ENCODE measurements at places on chromosomes 13 and 19.

DNA sequence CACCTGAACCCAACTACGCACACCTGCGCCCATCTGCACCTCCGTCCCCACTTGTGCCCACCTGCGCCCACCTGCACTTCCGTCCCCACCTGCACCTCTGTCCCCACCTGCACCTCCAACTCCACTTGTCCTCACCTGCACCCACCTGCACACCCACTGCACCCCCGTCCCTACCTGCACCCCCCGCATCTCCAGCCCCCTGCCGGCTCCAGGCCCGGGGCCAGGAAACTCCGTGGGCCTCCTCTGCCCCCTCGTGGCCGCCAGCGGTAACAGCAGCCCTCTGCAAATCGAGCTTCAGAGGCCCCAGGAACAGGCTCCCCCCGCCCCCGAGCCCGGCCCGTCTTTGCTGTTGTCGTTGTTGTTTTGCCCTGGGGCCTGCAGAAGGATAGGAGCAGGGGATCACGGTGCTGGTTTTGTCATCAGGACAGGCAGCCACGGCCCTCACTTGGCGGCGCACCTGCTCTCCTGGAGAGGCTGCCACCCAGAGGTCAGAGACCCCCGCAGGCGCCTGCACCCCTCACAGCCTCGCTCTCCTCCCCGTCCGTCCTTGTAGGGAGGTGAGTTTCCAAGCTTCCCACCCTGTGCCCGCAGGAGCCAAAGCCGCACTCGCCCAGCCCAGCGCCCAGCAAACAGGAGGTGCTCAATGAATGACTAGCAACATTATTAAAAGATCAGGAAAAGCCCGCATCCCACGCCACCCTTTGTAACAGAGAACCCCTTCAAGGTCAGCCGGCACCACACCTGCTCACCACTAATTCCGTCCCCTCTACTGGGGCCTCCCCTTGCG is 65.4 kb downstream of the GNG7 start:
- no peak for DNase-seq

- peak; percentile 23 for DNase-seq
Measured at GRCh38 chr19:38204728-38205127, 19.3 kb downstream of the DPF1 start.

- DNase-seq, result no peak
Measured at GRCh38 chr19:18756896-18757295, 34.2 kb downstream of the COMP start.

DNA sequence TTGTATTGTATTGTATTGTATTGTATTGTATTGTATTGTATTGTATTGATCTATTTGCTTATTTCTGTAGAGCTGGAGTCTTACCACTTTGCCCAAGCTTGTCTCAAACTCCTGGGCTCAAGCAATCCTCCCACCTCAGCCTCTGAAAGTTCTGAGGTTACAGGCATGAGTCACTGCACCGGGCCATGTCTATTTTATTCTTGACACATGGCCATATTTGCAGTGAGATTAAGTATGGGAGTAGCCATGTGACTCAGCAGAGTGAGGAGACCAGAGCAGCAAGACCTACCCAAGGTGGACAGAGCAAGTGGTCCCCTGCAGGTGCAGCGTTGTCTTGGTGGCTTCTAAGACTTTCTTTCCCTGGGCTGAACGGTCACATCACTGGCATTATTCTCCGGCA is 49.1 kb upstream of the UBAC2 start:
- no peak for DNase-seq

DNA sequence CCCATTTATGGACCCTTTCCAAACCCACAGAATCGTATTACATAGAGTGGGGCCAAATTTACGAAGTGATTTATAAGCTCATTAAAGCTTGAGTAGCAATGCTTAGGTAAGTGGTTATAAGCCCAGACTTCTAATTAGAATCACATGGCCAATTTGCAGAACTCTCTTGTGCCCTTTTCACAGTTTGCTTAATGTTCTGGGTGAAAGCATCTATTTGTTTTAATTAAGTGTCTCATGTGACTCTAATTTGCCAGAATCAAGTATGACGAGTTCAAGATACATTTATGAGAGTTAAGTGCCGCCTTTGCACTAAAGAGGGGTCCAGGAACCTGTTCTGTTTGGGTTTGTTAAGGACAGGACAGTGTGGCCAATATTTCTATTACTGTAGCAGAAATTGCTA is 46.0 kb upstream of the ZNF681 start:
- peak; percentile 76 for DNase-seq

GRCh38 chr19:40702337-40703012 is 12.0 kb upstream of the NUMBL start:
- no peak for DNase-seq

- no peak for DNase-seq
Measured at GRCh38 chr19:19423322-19423721, 17.8 kb downstream of the GATAD2A start.

DNA sequence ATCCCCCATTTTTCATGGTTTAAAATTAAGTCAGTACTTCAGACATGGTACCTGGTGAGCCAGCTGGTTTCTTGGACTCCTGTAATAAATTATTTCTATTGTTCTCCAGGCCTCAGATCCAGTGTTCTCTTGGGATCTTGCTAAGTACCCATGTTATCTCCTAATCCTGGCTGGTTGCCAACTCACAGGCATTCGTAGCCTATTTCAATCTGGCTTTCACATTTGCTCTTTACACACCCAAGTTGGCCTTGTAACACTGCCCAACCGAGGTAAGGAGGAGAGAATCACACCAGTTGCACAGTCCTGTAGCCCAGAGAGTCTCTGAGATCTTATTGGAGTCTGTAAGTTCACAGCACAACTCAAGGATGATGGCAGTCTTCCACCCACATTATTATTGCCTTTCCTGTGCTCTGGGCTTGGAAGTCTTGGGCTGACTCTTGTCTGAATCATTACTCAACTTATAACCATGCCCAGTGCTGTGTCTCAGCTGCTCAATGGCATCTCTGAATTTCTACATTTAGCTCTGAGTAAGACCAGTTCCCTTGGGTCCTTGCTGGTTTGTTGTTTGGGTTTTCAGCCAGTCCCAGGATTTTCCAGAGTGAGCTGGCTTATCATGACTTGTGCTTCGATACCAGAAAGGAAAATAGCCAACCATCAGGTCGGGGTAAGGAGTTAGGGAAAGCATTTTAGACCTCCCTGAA is 76.6 kb upstream of the KLF12 start:
- no peak for DNase-seq

DNA sequence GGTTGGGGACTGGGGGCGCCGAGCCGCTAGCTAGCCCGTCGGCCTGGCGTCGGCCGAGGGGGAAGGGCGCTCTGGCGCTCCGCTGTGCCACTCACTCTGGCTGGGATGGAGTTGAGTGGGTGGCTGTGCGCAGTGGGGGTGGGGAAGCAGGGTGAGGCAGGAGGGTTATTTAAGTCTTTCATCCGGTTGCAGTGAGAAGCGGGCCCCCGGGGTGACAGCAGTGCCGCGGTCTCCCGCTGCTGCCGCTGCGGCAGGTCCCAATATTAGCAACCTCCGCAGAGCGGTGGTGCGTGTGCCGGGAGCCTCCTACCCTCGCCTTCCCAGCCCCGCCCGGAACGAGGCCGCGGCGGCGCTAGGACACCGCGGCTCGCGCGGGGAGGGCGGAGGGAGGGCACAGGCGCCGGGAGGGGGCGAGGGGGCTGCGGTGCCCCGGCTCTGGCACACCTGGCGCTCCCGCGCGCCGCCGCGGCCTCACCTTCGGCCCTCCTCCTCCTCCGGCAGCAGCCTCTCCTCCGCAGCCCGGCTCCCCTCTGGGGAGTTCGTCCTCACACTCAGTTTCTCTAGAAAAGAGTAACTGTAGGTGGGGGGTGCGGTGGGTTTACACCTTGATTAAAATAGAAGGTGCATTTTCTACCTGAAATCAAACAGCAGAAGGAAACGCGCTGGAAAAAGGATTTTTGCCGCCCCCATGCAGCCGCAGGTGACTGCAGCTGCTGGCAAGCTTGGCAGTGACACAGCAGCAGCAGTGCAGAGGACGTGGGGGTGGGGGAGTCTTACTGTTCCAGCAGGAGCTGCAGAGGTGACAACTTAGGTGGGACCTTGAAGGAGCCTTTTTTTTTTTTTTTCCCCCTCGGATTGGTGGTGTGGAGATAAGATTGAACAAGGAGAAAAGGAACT is 4.5 kb downstream of the FGF9 start:
- peak; percentile 61 for DNase-seq

- no peak for DNase-seq
Measured at GRCh38 chr13:76316998-76317527, 569.1 kb downstream of the KCTD12 start.

DNA sequence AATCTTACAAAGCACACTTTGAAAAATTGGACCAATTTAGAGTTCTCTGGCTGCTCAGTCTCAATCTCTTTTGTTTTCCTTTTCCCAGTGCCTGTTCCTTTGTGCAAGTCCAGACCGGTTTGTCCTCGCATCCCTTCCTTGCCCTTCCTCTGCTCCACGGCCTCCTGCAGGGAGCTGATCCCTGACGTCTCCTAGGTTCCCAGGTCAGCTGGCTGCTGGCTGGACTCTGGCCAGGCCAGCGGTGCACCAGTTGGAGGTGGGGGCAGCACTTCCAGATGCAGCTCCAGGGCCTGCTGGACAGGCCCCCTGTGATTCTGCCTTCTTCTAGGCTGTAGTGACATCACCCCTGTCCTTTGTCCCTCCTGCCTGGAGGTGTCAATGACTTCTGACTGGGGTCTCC is 44.0 kb upstream of the KPNA3 start:
- no peak for DNase-seq

GRCh38 chr19:18414504-18415177 is 4.6 kb upstream of the SSBP4 start:
- no peak for DNase-seq

- DNase-seq, result no peak
Measured at GRCh38 chr19:29525901-29526729, at the start of gene VSTM2B. TSS of gene VSTM2B (plus strand) at chr19:29525994. CDS start at chr19:29526584, 590 bp downstream.

- DNase-seq, result no peak
Measured at GRCh38 chr19:43452582-43452981, 12.8 kb downstream of the LYPD3 start.

GRCh38 chr19:2978772-2979171 is 1.4 kb downstream of the TLE6 start:
- no peak for DNase-seq

- DNase-seq, result no peak
Measured at GRCh38 chr13:40172149-40172591, 494.3 kb downstream of the FOXO1 start.

DNA sequence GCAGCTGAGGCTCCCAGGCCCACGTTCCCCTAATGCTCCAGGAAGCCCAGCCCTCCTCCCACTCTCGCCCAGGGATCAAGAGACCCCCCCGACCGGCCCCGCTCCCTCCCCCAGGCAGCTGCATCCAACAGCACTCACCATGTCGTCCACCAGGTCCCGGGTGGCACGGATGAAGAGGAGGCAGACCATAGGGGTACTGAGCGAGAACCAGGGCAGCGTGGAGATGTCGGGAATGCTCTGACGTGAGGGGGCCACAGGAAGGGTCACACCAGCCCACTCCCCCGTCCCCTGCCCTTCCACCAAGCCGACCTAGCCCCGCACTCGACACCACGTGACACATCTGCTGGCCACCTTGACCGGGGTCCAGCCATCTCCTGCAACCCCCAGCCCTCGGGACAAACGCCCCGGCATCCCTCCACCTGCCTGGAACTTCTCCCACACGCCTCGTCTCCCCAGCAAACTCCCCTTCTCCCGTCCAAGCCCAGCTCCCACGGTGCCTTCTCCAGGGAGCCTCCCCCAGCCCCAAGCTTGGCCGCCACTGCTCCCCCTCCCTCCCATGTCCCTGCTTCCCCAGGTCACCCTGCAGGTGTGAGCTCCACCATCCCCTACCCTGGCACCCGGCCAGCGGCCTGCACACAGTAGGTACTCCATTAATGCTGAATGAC is 4.9 kb downstream of the ATP8B3 start:
- DNase-seq, result no peak
